Panc1 (cell line): ENCODE measurements at places on chromosomes 1 and 21.
A peak's percentile ranks its signal among the peaks of the same experiment; 100 is the strongest.

DNA sequence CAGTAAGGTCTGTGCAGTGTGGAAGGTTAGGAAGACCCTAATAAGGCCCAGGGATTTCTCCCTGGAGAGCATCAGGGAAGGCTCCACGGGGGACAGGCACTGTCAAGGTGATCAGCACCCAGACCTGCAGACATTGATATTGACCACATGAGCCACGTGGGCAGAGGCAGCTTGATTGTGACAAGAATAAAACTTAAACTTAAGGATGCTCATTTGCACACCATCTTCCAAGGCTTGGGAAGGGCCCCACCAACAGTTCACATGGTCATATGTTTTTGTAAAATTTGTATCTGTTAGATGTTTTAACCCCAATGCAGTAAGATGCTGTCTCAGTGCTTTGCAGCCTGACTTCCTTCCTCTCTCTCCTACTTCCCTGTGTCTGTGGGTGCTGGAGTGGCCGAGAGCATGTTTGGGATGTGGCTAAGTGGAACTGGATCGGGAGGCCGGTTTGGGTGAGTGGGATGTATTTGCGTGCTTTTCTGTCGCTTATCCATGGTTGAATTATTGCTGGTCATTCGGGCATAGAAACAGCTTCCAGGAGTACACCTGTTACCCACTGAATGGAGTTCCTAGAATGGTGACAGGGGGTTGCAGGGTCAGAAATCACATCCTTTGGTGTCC, 49.8 kb upstream of the OLIG2 start:
- DNase-seq, result no peak

- no peak for DNase-seq
Observed at GRCh38 chr1:64567426-64568170, 97.7 kb downstream of the CACHD1 start.

GRCh38 chr1:213998785-213999184, 11.0 kb downstream of the PROX1 start:
- DNase-seq, result no peak

- DNase-seq, result peak; percentile 8
Observed at GRCh38 chr1:20896826-20897225, 109.7 kb upstream of the HP1BP3 start.

DNA sequence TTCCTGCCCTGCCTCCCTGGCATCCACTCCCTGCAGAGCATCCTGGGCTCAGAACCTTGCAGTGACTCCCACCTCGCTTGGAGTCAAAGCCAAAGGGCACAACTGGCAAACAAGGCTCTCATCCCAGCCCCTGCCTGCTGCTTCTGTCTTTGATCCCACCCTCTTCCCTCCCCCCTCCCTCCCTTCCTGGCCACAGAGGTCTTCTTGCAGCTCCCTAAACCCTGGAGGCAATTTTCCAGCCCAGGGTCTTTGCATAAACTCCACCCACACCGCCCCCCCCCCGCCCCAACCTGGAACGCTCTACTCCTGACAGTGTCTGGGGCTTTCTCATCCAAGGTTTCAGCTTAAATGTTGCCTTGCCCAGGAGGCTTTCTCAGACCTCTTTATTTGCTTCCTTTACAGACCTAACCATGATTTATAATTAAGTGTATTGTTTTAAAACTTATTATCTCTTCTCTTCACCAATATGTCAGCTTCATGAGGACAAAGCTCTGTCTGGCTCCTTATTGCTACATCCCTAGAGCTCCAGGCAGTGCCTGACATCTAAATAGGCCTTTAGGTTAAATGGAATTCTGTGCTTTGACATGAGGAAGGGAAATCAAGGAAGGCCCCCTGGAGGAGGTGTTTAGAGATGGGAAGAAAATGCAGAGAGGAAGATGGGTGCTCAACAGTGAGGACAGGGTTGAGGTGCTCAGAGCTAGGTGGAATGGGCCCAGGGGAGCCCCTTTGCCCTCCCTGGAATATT, 37.7 kb upstream of the PADI1 start:
- DNase-seq, result no peak

- DNase-seq, result no peak
Observed at GRCh38 chr1:162386292-162387225, 5.0 kb downstream of the C1orf226 start.

- DNase-seq, result no peak
Observed at GRCh38 chr1:221688488-221688843, 53.4 kb downstream of the DUSP10 start.

DNA sequence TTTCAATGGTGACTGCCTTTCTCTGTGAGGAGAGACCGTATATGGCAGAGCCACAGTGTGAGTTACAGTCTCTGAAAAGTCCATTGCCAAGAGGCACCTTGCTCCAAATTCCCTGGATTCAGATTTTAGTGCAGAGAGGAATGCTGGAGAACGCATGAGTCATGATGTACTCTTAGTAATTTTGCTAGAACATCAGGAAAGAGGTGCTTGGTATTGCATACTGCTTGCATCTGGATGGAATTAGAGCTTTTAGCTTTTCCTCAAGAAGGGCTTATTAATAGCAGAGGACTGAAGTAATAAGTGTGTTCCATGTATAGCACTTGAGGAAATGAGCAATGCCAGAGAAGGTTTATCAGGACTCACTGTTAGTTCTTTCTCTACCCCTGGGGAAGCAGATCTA, 40.5 kb upstream of the AKT3 start:
- no peak for DNase-seq

GRCh38 chr21:29737186-29737585, 202.6 kb downstream of the GRIK1 start:
- no peak for DNase-seq

DNA sequence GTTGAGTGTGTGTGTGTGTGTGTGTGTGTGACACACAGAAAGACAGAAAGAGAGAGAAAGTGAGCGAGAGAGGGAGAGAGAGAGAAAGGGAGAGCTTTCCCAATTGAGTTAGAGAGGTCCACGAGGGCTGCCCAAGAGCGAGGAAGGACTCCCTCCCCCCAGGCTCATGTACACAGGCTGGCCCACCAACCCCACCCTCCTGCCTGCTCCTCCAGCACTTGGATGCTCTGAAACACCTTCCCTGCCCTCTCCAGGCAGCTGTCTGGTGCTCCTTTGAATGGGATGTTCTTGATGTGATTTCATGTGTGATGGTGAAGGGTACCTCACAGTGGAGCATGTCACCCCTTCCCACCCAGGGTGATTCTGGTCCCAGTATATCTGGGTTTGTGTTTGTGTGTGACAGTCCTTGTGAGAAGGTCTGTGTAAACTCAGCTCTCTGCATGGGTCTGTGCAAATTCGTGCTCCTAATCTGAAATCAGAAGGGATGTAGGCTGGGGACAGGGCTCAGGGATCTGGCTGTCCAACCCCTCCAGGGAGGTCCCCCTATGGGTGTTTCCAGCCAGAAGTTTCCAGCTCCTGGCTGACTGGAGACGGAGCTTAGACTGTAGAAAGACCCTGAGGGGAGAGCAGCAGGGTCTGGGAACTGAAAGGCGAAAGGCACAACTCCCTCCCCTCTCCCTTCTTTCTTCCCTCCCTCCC, 6.8 kb upstream of the PEAR1 start:
- DNase-seq, result no peak

DNA sequence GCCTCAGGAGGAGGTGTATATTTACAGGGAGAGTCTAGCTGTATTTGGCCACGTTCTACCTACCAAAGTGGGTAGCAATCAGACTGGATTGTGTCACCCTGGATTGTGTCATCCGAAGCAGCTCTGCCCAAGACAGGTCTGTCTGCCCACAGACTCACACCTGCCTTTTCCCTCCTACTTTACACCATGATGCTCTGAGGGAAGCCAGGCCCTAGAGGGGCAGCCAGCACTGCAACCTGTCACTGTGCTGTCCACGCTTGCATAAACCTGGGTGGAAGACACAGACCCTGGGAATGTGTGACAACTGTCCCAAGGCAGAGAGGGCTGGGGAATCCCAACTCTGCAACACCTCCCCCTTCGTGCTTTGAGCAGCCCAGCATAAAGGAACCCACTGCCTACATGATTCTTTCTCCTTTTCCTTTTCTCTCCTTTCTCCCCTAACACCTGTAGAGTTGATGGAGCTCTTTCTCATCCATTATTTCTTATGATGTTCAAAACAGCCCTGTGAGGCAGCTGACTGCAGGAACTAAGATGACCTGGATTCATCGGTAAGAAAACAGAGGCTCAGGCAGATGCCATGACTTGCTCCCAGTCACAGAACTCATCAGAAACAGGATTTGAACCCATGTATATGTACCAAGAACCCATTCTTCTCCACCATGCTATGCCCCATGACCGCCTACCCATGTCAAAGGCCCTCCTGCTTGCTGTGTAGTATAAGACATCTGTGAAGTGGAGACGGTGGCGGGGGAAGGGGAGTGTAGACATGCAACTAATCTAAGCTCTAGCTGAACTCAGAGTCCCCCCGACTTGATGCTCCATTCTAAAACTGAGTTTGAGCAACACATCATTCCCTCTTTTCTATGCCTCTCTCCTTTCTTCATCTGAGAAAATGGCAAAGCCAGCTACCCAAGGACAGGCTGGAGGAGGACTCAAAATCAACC, 55.9 kb downstream of the ITPKB start:
- no peak for DNase-seq

GRCh38 chr1:27564710-27565649, 39.0 kb downstream of the AHDC1 start:
- DNase-seq, result no peak

- no peak for DNase-seq
Observed at GRCh38 chr1:230308039-230308438, 118.1 kb downstream of the PGBD5 start.

GRCh38 chr1:91699339-91699974, 186.5 kb downstream of the TGFBR3 start:
- no peak for DNase-seq

DNA sequence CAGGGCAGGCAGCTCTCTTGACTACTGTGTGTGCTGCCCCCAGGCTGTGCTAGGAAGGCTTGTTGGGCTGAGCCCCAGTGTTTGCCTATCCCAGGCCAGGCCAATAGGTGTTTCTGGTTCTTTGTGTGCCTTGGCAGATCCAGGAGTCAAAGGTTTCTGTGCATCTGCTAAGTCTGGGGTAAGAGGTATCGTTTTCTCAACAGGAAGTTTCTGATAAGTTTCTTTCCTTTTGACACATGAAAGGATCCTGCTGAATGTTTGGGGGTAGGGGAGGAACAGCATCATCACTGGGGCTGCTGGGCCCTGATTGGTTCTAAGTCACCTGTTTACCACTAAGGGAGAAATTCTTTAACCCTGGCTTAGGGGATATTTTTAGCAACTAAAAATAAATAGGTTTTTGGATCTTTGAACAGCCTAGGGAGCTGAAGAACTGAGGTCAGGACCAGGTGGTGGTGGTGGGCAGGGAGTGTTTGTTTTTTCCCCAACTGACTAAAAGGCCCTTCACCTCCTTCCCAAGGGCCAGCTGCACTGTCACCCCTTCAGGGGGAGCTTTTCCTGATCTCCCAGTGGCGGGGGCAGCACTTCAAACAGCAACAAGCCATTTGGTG, 85.1 kb downstream of the KCNN3 start:
- no peak for DNase-seq

- peak; percentile 74 for DNase-seq
Observed at GRCh38 chr1:78003882-78004718, 639 bp upstream of the DNAJB4 start.

- no peak for DNase-seq
Observed at GRCh38 chr1:41371630-41372599, 10.7 kb downstream of the FOXO6 start.

DNA sequence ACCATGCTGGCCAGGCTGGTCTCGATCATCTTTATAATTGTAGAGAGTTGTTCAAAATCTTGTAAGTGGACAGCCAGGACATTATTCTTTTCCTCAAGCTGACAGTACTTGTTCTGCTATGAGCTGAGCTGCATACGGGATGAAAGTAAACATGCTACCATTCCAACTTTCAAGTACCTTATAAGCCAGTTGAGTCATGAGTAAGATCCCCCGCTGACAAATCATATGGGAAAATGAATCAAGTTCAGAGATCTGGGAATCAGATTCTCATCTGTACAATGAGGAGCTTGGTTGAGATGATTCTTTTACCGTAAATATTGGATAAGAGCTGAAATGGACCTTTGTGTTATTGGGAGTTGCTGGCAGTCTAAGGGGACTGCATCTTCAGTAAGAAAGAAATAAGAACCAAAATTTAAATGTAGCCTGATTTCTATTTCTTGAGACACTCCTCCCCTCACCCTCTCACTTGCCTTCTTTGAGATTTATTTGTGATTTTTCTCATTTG, 62.7 kb downstream of the CENPF start:
- no peak for DNase-seq

DNA sequence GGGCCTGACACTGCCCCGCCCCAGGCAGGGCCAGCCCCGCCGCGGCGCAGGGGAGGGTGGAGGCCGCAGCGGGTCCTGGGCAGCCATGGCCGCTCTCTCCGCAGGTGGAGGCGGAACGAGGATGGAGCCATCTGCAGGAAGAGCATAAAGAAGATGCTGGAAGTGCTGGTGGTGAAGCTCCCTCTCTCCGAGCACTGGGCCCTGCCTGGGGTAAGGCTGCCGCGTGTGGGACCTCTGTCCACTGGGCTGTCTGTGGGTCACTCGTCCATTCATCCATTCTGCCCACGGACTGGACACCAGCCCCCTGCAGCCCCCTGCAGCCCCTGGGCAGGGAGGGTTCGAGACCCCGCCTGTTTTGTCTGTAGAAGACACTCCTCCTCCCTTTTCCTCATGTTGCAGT, 18.4 kb upstream of the LRRC3 start:
- DNase-seq, result no peak
